HAP-1 (cell line): ENCODE measurements at places on chromosomes 3 and 15.

- peak; percentile 56 for DNase-seq
Measured at GRCh38 chr3:88149101-88149508, 654 bp upstream of the C3orf38 start.

- DNase-seq: peak; percentile 14
Measured at GRCh38 chr15:99564221-99565048, 1.3 kb upstream of the MEF2A start.

GRCh38 chr3:185582236-185582635 lies 3.9 kb upstream of the SENP2 start:
- DNase-seq: peak; percentile 87

- DNase-seq: no peak
Measured at GRCh38 chr3:59450946-59451763, 401.3 kb upstream of the CFAP20DC start.

GRCh38 chr15:54839379-54839778 lies 357.4 kb downstream of the RSL24D1 start:
- DNase-seq: no peak

GRCh38 chr3:151210676-151211381 lies 7.8 kb upstream of the GPR171 start:
- DNase-seq: no peak

DNA sequence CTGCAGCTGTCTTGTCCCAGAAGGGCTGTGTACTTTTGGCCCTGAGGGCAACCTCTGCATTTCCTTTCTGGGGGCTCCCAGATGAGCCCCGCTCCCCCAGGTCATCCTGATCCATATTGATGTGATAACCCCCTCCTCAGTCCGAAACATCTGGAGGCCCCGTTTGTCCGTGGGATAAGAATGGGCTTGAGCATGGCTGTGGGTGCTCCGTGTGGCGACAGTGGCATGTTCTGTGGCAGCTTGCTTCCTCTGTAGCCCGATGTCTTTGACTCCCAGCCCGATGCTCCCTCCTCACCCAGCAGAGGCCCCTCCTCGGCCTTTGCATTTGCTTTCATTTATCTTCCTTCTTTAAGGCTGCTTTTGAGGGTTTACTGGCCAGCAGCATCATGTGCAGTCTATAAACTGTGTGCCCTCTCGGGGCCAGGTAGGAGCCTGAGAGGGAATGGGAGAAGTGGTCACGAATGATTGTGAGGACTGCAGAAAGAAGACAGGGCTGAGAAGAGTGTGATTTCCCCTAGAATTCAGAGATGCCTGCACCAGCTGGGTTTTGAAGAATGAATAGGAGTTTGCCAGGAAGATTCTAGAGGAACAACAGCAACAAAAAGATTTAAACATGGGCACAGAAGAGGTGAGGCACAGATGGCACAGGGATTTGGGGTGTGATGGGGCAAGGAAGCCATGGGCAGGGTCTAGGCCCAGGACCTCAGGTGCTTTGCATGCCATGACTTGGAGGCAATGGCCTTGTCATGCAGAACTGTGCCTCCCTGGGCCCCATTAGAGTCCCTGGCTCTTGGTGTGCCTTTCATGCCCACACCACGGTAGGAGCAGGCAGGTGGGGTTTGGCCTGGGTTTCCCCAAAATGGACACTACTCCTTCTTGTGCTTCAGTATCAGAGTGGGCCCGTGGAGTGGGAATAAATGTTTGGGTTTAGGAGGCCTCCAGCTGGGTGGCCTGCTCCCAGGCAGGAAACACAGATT lies 34.2 kb downstream of the APBA2 start:
- DNase-seq: no peak

- no peak for DNase-seq
Measured at GRCh38 chr3:37310666-37311050, 136.3 kb upstream of the LRRFIP2 start.

GRCh38 chr3:37218206-37218605 lies 43.8 kb upstream of the LRRFIP2 start:
- no peak for DNase-seq

DNA sequence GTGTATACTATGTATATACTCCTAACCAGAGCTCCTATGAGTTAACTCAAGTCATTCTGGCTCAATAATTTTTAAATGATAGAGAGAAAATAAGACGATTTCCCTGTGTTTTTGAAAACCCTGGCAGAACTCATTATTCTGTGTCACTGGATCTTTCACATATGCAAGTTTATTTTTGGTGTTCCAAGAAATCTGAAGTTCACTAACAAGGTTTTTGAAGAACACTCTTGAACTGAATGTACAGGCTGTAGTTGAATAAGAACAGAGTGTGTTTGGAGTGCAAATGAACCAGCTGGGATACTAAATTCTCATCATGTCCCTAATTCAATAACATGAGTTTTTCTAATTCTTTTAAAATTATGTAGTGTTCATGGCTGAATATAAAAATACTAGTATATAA lies 466.9 kb upstream of the SUCLG2 start:
- no peak for DNase-seq

- no peak for DNase-seq
Measured at GRCh38 chr3:126987596-126987995, 4.7 kb downstream of the PLXNA1 start.

GRCh38 chr15:29102911-29103823 lies 166.5 kb downstream of the NSMCE3 start:
- DNase-seq: no peak

GRCh38 chr3:168322941-168323340 lies 227.2 kb upstream of the GOLIM4 start:
- no peak for DNase-seq

GRCh38 chr3:12445523-12446240 lies 38.6 kb upstream of the TSEN2 start:
- DNase-seq: no peak

DNA sequence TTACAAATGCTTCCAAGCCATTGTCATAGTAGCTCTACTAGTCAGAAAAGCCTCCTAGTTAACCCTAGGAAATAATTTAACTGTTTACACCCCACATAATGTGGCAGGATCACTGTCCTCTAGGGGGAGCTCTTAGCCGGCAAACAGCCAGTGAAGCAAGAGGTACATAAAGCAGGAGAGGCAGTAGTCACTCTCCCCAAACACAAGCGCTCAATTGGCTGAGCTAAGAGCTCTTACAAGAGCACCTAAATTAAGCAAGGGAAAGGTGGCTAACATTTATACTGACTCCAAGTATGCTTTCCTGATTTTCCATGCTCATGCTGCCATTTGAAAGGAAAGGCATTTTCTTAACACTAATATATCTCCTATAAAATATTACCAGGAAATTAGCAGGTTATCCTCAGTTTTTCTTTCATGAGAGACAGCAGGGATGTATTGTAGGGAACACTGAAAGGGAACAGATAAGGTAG lies 37.6 kb downstream of the NCEH1 start:
- peak; percentile 60 for DNase-seq

DNA sequence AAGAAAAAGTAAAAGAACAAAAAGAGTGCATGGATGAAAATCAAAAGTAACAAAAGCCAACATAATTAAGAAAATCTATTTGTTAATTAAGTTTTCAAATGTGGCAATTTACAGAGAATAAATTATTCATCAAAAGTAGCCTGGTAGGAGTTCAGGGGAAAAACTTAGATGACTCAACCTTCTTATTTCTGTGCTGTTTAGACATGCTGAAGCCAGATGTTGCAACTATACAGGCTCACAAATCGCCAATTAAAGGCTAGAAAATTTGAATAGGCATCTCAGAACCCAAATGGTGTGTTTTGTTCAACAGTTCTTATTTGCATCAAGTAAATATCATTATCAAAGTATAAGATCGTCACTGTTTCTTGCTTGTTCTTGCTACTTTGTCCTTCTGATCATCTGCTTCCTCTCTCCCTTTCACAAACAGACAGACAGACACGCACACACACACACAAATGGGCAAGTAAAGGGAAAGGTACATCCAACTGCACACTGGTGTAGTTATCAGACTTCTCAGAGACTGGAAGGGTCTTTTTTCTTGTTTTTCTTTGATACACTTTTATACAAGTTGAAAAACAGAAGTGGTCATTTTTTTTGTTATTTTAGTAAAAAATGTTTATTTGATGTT lies 572.2 kb downstream of the MECOM start:
- DNase-seq: no peak

DNA sequence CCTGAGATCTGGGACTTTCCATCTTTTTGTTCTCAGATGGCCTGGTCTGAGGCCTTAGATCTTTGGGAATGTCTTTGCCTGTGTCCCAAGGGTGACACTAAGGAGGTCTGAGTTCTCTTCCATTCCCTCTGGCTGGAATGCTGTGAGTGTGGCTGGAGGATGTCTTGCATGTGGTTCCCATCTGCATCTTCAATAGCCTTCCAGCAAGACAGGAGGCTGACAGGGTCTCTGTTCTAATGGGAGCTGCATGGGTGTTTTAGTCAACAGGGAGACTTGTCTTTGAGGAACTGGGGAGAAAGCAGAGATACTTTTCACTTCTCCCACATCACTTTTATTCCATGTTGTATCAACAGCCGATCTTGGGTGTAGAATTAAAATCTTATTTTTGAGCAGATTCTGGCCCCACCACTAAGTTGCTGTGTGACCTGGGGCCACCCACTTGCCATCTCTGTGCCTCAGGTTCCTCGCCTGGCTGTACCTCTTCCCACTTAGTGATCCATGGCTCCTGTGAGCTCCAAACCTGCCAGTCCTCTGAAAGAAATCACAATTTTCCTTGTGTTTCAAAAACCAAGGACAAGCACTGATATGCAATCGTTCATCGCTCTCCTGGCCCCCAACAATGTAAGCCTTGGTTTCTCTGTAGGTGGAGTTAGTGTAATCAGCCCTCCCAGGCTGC lies 75.2 kb downstream of the LSM3 start:
- DNase-seq: no peak

GRCh38 chr15:41125063-41125669 lies 9.1 kb upstream of the INO80 start:
- no peak for DNase-seq

DNA sequence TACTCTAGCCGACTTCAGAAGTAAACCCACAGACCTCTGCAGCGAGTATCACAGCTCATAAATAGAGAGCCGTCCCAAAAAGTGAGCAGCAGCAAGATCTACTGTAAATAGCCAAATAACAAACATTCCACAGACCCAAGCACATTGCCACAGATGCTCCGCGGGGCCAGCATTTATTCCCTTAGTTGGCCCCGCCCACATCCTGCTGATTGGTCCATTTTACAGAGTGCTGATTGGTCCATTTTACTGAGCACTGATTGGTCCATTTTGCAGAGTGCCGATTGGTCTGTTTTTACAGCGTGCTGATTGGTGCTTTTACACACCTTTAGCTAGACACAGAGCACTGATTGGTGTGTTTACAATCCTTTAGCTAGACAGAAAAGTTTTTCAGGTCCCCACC lies 17.3 kb upstream of the GABRB3 start:
- DNase-seq: no peak

- DNase-seq: no peak
Measured at GRCh38 chr3:76570436-76571057, 469.4 kb upstream of the ROBO2 start.

DNA sequence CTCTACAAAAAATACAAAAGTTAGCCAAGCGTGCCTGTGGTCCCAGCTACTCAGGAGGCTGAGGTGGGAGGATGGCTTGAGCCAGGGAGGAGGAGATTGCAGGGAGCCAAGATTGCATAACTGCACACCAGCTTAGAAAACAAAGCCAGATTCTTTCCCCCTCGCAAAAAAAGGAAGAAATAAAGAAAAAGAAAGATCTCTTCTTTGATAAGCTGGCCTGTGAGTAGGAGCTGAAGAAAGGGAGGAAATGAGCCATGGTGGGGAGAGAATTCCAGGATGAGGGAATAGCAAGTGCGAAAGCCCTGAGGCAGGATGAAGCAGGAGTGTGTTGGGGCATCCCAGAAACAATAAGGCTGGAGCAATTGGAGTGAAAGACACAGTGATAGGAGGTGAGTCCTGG lies 24.5 kb upstream of the TOP2B start:
- peak; percentile 15 for DNase-seq

DNA sequence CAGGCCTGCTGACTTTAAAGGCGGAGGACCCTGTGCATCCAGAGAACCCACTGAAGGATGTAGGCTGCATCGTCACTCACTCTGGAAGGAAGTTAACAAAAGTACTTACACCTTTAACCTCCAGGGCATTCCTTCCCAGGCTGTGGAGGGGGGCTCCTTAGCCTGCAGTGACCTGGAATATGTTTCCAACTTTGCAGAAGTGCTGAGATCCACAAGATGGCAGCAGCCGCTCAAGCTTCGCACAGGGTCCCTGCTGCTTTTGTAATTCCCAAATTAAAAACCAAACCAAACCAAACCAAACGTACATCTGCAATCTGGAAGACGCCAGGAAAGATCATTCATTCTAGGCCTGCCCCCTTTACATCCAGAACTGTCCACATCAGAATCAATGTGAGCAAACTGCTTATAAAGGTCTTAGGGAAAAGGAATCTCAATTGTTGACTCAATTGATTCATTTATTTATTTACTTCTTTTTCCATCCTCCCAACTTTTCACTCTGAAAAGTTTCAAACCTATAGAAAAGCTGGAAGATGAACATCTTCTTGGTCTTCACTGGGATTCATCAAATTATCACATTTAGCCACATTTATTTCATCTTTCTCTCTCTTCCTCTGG lies 70.5 kb upstream of the KLHL25 start:
- peak; percentile 77 for DNase-seq
